ENCODE measurements at places on chromosomes 4 and X.
A peak's percentile ranks its signal among the peaks of the same experiment; 100 is the strongest.

- peak; percentile 27 for DNase-seq
Measured at GRCh38 chr4:56410247-56411062, 23.2 kb upstream of the AASDH start.

- DNase-seq: peak; percentile 54
Measured at GRCh38 chr4:102760645-102761295, at the start of gene MANBA. TSS of gene MANBA (minus strand) at chr4:102760968. CDS start at chr4:102760894, 74 bp downstream.

GRCh38 chr4:54099748-54100574, at the start of gene GSX2:
TSS of gene GSX2 (plus strand) at chr4:54100163. CDS start at chr4:54100345, 182 bp downstream.
- DNase-seq: no peak

GRCh38 chr4:5888222-5889001, 4.5 kb downstream of the CRMP1 start:
- DNase-seq: no peak

DNA sequence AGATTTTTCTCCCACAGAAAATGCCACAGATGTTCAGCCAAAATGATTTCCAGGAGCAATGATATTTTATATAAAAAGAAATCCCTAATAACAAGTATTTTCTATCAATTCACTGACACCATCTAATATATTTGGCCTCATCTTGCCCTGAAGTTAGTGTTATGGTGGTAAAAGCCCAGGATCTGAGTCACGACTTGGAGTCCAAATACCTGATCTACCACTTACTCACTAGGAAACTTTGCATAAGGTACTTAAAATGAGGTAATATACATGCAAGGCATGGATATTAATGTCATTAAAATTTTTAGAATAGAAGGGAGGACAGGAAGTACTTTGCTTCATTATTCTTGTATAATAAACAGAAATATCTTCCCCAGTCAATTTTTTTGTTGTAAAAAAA, 16.3 kb downstream of the PPP3CA start:
- no peak for DNase-seq

DNA sequence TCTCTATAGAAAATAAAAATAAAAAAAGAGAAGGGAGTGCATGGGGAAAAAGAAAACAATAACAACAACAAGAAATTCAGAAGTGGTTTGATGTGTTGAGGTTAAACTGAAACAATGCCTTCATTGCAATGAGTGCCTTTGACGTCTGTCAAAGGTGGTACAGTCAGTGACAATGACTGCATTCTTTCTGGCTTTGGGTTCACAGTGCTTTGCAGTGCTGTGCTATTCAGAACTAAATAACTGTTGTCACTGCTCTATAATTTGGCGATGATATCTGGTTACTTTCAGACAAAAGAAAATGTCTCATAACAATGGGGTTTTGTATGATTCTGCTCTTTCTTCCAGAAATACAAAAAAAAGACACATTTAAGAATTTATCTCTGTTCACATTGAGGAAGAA, 488.6 kb upstream of the MAGEB2 start:
- DNase-seq: no peak

GRCh38 chr4:5144384-5144783, 93.1 kb downstream of the STK32B start:
- no peak for DNase-seq
